Activated CD4-positive, alpha-beta T cell treated with anti-CD3 and anti-CD28 coated beads, Interleukin-2, amount 10 ng/mL, durations not matched to agents 7 days and 5 days (primary cell): ENCODE measurements at places on chromosomes 2 and 18.

DNA sequence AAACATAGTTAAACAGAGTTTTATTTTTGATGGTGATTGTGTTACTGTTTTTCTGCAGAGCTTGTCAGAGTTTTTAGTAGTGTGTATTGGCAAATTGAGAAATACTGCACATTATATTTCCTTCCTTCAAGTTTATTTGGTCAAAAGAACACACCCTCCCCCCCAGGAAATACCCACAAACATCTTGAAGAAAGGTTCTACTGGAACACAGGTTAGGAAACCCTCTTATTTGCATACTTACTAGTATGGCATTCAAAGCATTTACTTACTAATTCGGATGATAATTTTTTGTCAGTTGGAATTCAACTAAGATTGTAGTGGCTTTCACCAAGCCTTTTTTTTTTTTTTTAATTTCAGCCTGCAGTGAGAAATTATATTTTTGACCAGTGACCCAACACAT, 9.1 kb downstream of the CAB39 start:
- peak; percentile 32 for DNase-seq

DNA sequence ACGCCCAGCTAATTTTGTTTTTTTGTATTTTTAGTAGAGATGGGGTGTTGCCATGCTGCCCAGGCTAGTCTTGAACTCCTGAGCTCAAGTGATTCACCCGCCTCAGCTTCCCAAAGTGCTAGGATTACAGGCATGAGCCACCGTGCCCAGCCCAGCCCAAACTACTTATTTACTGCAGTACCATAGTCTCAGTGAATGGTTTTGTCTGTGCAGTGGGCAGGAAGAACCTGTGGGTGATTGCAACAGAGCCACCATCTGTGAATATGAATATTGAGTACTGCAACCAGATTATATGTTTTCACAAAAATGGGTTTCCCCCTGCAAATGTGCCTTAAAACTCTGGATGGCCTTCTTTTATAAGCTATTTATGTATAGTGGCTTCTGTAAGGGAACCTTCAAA, 9.1 kb downstream of the MPPE1 start:
- DNase-seq = no peak

GRCh38 chr2:23664066-23664788, 262.7 kb downstream of the ATAD2B start:
- DNase-seq = no peak

DNA sequence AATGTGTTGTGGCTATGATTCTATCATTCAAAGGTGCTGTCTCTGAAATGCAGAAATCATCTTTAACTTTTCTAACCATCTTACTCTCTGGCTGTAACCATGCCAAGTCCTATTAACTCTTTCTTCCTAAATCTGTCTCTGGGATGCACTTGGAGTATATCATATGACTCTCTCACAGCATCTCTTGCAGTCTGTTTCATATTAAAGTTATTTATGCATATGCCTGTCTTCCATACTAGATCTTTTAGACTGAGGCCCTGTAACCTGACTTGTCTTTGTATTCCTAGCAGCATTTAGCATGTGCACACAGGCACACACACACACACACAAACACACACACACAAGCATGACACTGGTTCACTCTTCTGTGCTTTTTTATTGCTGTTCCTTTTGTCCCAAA, 320.6 kb downstream of the ETAA1 start:
- no peak for DNase-seq

- no peak for DNase-seq
These were observed 90.0 kb downstream of the CRACDL start for GRCh38 chr2:98846041-98846440.

DNA sequence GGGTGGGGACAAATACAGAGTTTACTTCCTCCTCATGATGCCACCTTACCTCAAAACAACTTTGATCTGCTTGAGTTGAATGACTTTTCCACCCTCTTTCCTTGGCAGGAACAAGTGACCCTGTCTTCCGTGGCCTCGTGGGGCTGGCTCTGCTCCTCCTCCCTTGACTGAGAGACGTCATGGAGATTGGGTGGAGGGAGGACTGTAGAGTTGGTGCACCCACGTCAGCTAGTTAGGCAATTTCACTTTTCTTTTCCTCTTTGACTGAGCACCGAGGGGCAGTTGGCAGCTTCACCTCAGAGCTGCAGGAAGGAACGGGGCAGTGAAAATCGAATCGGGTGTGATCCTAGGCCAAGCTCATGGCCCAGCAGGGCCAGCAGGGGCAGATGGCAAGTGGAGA, at the start of gene SP140:
TSS of gene SP140 (plus strand) at position 251 of the 400 bp plus-strand sequence. CDS start at position 360, 109 bp downstream.
- DNase-seq = peak; percentile 82

- peak; percentile 42 for DNase-seq
These were observed 36.3 kb downstream of the TGOLN2 start for GRCh38 chr2:85291425-85292023.

- DNase-seq = no peak
These were observed 9.0 kb downstream of the CCDC85A start for GRCh38 chr2:56192664-56193305.

DNA sequence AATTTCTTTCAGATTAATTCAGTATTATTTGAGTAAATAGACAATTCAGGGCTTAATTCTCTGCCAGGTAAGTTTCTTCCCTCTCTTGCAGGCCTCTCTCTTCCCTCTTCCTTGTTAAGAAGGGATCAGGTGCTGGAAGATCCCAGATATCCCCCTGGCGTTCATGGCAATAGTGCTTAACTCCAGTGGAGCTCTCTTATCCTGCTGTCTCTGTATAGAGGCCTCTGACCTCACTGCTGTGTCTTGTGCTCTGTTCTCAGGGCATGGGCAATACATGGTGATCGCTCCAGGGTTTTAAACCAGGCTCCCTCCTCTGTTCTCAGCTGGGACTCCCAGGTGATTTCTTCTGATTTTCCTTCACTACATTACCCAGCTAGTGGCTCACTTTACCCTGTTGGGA, 226.8 kb downstream of the MC4R start:
- DNase-seq = no peak

DNA sequence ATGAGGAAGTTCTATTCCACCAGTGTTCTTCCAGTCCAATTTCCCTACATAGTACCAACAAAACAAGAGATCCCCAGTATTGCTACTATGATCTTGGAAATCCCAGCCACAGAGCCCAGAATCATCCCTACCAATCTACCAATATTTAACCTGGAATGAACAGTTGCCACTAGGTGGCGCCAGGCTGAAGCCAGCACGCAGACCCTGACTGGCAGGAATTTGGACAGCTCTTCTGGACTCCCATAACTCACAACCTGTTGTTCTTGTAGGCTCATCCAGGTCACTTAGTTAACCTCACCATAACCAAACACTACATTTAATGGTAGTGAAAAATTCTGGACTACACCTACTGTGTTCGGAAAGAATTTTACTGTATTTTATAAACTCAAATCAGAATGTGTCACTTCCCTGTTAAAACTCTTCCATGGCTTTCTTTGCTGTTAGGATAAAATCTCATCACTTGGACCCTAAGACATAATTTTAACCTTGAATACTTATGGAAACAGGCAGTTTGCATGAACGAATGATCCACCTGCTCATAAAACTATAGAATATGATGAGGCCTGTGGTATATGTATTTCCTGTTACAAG, 59.8 kb upstream of the SLC38A11 start:
- peak; percentile 63 for DNase-seq

DNA sequence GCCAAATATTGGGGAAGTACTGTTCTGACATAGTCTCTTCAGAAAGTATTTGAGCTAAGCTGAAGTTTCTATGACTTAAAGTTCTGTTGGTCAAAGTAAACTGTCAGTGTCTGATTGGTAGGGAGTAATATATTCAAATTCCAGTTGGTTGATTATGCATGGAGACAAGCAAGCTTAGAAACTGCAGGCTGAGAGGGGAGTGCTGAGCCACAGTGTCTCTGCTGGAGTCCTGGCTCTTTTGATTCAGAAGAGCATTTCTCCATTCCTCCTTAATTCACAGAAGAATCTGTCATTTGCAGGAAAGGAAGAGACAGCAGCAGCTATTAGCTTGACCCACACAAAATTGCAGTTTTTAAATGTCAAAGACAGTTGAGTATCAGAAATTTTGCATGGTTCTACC, 201.4 kb upstream of the TMEM200C start:
- no peak for DNase-seq

DNA sequence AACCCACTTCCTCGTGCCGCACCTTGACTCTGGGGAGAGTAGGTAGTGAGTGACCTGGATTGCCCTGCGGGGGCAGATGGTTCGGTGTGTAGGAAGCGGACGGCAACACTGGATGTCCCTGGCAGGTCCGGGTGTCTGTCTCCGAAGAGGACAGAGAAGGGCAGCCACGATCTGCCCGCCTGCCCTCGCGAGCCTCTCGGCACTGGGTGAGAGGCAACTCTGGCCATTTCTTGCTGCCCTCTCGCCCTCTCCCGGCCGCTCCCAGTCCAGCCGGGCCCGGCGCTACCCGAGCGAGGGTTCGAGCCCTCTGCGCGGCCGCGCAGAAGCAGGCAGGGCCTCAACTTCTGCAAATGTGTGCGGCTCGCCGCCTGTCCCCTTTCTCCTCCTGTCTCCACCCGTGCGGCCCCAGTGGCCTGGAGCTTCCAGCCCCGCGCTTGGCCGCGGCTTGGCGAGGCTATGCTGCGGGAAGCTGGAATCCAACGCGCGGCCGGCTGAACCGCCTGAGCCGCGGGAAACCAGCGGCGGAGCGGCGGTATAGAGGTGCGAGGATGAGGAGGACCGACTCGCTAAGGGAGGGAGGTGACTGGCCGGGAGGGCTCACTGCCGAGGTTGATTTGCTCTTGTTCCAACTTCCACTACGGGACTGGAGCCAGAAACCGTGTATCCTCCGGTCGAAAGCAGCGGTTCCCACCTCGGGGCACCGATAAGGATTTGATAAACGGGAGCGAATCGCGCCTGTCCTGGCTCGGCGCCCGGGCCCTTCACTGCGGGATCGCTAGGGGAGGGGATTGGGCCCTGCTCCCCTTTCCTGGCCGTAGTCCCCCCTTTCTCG, 1.5 kb downstream of the EPAS1 start:
- no peak for DNase-seq

GRCh38 chr2:45681675-45682074, 30.2 kb downstream of the PRKCE start:
- DNase-seq = no peak

GRCh38 chr18:48949050-48949605, 1.6 kb downstream of the SMAD7 start:
- DNase-seq = peak; percentile 40

DNA sequence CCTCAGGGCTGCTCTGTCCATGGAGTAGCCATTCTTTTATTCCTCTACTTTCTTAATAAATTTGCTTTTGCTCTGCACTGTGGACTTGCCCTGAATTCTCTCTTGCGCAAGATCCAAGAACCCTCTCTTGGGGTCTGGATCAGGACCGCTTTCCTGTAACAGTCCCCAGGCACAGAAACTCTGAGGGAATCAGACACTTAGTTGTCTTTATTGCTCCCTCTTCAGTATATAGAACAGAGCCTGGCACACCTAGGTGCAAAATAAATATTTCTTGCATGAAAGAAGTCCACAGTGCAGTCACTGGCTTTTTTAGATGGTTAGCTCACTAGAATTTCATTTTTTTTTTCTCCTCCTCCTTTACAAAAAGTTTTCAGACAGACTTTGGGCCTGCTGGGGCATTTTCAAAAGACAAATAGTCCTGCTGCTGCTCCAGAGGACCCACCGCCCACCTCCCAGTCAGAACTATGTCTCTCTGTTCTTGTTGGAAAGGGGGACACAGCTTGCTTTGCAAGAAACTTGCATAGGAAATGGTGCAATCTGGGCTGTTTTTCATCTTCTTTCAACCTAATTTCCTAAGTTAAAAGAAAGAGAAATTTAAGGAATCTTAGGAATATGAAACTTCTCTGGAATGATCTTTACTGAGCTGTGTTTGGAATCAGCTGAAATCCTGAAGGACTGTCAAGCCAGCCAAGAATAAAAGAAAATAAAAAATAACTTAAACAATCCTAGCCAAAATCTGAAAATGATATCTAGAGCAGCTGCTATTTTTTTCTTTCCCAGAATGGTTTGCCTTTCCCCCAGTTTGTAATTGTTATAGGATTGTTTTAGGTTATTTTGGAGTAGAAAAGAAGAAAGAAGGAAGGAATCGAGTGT, 31.7 kb upstream of the MAP4K3 start:
- DNase-seq = no peak

DNA sequence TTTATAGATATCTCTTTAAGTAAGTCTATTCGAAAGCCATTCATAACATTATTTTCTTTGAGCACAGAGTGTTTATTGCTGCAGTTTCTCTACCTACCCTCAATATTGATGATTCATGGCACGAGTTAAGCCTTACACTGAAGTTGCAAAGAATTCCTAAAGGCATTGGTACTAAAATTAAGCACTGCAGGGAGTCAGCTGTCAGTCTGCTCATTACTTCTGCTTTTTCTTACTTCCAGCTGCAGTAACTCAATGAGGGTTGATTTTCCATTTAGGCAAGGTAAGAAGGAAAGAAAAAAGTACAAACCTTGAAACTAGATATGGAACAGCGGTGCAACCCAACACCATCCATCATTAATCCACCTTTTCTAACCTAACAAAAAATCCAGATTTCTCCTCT, 65.2 kb downstream of the RNF152 start:
- DNase-seq = no peak
